ENCODE measurements at places on chromosomes 1 and 21. TPM values are rescaled to one million over a fixed set of nuclear protein-coding genes. Genes with fewer than 3 reads are reported as not detected.

IRF6 gene
- total RNA-seq, result 0.82 TPM

RAB3B gene
- total RNA-seq, result 11.4 TPM

TCP10L gene
- total RNA-seq, result not detected

NHLH1 gene
- 0.05 TPM for total RNA-seq

NIBAN1 gene
- 19.7 TPM for total RNA-seq

FYB2 gene
- not detected for total RNA-seq

CD1D gene
- total RNA-seq, result 0.06 TPM

C1orf226 gene
- total RNA-seq, result 4.2 TPM

DSTYK gene
- total RNA-seq, result 7.4 TPM

ROR1 gene
- 28.5 TPM for total RNA-seq
